Panc1 (cell line): ENCODE measurements at places on chromosomes 4 and X.

GRCh38 chr4:134027931-134028330, 173.7 kb downstream of the PABPC4L start:
- peak; percentile 64 for DNase-seq

DNA sequence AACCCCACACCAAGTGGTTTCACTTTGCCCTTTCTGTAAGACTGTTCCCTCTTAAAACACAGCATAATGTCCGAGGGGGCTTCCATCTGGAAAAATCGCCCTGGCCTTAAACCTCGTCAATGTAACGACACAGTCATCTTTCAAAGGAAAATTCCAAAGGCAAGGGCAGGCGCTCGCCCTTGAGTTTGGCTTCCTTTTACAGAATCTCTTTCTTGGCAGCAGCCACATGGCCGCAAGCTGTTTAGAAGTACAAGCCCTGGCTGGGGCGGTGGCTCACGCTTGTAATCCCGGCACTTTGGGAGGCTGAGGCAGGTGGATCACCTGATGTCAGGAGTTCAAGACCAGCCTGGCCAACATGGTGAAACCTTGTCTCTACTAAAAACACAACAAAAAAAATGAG, 27.1 kb upstream of the GRPEL1 start:
- DNase-seq, result no peak

GRCh38 chrX:154313147-154313546, 17.6 kb downstream of the TKTL1 start:
- no peak for DNase-seq

GRCh38 chrX:14884714-14885113, 11.5 kb downstream of the MOSPD2 start:
- no peak for DNase-seq

DNA sequence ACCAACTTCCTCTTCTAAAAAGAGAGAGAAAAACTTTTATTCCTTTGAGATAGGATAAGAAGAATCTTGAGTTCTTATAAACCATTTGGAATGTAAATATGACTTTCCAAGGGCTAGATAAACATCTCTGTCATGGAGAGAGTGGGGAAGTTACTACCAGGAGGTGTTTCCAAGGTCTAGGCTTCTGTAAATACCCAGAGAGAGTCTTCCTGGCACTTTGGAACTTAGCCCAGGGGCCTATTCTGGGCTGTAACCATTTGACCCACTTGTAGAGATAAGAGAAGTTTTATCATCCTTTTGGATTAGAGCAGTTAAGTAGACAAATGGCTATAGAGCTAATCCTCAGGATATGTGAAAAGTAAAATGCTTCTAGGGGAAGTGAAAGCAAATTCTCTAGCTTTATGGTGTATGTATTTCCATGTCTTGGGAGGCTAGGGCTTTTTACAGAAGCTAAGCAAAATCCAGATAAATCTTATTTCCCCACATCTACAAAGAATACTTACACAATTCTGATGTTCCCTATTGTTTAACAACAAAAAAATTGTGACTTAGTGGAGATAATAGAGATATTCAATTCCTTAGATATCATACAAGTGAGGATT, 51.1 kb downstream of the MCUB start:
- DNase-seq, result no peak

DNA sequence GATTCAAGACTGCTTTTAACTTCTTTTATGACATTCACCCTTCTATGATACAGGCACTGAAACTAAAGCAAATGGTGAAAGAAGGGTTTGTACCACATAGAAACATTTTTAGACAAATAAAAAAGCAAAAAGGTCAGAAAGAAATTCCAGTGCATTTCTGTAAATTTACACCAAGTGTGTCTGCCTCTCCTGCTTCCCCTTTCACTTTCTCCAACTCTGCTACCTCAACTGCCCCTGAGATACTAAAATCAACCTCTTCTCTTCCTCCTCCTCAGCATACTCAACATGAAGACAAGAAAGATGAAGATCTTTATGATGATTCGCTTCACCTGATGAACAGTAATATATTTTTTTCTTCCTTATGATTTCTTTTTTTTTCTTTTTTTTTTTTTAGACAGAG, 187.9 kb downstream of the LRBA start:
- no peak for DNase-seq

DNA sequence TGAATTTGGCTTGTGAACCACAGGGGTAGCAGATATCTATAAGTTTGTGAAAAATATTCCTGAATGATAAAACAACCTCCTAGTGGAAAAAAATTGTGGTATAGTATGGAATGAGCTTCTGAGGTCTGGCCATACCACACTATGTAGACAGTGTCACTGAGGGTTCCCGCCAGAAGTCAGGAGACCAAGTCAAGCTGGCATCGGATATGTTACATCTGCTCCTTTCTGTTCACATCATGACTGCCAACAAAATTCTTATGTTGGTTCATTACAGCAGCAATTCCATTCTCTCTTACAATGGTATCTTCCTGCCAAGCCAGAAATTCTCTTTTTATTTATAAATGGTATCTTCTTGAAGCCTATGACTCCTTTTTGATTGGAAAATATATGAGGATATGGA, 273.0 kb downstream of the PPP3CA start:
- DNase-seq, result no peak

- no peak for DNase-seq
These were observed 490.3 kb upstream of the PABPC4L start for GRCh38 chr4:134691915-134692314.

GRCh38 chrX:27132862-27133261, 330.3 kb downstream of the PPP4R3C start:
- DNase-seq, result no peak

DNA sequence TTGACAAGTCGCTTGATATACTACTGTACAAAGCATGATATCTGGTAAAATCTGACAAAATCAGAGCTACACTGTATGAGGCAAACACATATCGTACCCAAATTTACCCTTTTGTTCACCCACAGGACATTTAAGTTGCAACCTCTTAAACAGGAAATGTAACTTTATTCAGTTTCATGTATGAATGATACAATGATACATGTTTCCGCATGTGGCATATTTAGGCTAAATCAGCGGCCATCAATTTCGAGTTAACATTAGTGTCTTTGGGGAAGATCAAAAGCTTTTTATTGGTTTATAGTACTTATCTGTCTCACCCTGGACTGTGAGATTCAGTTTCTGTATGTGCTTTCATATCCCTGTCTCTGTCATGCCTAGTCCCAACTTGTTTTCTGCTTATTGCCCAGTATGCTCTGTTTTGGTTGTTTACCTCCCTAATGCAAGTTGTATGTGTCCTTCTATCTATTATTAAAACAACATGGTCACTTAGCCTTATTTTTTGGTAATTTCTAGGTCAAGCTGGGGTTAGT, 97.3 kb upstream of the HPRT1 start:
- no peak for DNase-seq

DNA sequence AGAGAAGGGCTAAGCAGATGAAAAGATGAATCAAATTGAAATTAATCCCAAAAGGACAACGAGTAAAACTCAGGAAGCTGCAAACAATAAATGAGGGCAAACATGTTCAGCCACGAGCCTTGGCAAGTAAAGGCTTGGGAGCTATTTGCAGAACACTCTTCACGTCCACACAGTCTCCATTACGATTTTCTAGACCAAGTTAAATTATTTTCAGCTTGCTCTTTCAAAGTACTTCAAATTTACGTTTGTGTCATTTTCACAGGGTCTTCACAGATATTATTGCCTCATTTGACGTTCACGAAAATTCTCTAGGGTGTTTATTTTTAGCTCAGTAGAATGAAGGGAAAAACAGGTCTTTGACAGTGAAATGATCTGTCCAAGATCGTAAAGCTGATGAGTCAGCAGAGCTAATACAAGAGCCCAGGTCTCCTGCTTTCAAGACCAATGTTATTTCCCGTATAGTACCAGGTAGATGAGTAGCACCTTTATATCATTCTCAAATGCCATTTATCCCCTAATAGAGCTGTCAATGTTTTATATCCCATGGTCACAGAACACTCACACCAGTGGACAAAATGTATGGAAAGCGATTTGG, 20.9 kb downstream of the KLB start:
- DNase-seq, result no peak

- DNase-seq, result no peak
These were observed 114.8 kb upstream of the MAP9 start for GRCh38 chr4:155491336-155492120.

DNA sequence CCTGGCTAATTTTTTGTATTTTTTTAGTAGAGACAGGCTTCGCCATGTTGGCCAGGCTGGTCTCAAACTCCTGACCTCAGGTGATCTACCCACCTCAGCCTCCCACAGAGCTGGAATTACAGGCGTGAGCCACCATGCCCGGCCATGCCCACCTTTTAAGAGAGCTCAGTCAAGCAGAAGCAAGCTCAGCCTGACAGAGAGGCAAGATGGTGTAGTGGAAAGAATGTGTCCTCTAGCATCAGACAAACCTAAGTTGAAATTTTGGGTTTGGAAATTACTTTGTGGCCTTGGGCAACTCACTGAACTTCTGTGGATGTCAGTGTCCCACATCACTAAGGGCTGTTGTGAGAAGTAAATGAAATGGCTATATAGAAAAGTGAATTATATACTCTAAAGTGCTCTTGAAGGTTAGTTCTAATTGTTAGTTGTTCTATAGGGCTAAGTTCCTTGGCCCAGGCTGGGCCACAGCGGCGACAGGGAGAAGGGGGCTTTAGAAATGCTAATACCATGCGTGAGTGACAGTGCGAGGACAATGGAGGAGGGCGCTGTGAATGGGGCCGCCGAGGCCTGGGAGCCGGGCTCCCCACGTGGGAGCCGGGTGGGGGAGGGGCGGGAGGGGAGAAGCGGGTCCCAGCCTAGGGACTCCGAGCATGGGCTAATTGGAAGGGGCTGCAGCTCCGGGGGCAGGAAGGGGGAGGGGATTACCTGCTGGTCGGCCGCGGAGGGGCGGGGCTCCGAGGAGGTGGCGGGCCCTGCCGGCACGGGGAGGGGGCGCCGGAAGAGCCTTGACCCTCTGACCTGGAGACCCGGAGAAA, 15.6 kb downstream of the PJA1 start:
- DNase-seq, result no peak

DNA sequence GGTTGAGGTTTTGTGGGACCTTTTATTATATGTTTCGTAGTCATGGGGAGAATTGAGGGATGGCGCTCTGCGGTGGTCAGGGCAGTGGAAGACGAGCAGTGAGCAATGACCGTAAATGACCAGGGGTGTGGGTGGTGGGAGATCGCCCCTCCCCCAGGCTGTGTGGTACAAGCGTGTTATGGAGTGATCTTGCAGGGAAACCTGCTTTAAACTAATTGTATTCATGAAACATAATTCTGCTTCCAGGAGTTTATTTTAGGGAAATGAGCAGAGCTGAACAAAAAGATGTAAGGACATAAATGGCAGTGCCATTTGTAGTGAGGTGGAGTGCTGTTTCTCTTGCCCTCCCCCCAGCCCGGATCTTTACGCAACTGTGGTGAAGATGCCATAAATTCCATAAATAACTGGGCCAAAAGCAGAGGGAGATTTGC, 20.2 kb downstream of the GYG2 start:
- no peak for DNase-seq

GRCh38 chr4:83125738-83126141, 11.2 kb upstream of the PLAC8 start:
- DNase-seq, result no peak

GRCh38 chr4:22235698-22236097, 280.2 kb downstream of the ADGRA3 start:
- DNase-seq, result no peak

DNA sequence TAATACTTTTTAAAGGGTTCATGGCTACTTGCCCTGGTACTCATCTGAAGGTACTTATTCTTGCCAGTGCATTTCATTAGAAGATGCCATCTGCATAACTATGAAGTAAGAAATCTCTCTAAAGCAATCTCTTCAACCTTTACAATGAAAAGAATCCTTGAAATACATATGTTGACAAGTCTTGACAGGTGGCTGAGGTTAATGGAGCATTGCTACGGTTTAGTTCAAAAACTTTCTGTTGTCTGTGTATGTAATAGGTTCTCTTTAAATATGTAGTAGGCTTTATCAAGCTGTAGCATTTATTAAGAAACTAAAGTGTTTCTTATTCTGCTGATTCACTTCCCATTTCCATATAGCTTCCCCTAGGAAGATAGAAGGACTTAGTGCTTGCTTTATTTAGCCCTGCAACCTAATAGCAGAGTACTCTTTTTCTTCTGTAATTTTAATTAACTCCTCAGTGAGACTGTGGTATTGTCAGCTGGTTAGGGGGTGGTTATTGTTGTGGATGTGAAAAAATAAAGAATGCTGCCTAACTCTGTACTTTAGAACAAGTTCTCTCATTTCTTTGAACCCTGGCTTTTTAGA, 39.3 kb downstream of the SLAIN2 start:
- DNase-seq, result no peak

GRCh38 chr4:128371876-128372275, 84.3 kb upstream of the PGRMC2 start:
- DNase-seq, result no peak

DNA sequence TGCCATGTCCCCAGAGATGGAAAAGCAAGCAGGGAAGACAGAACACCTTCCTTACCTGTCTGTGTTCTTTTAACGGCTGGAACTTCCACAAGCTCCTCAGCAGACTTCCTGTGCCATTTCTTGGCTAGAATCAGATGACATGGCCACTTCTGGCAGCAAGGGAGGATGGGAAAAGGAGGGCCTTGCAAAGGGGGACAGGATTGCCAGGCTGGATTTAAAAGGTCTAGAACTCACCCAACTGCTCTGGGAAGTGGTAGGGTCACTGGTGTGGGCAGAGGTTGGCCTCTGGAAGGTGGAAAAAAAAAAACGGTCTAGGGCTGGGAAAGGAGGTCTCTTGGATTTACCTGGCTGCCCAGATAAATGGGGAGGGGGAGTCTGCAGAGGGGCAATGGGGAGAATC, 1.6 kb upstream of the USP11 start:
- DNase-seq, result no peak

GRCh38 chr4:8433136-8433535, 7.4 kb downstream of the ACOX3 start:
- DNase-seq, result no peak

DNA sequence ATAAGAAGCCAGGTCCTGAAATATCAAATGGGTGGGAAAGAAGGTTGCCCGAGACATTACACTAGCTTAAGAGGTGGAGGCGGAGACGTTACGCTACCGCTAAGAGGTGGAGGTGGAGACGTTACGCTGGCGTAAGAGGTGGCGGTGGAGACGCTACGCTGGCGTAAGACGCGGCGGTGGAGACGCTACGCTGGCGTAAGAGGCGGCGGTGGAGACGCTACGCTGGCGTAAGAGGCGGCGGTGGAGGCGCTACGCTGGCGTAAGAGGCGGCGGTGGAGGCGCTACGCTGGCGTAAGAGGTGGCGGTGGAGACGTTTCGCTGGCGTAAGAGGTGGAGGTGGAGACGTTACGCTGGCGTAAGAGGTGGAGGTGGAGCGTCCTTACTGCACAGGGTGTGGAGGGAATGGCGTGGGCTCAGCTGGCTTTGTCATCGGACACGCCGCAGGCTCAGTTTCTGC, 12.8 kb downstream of the CYP4V2 start:
- no peak for DNase-seq
